ENCODE measurements at places on chromosomes 2 and 18.

DNA sequence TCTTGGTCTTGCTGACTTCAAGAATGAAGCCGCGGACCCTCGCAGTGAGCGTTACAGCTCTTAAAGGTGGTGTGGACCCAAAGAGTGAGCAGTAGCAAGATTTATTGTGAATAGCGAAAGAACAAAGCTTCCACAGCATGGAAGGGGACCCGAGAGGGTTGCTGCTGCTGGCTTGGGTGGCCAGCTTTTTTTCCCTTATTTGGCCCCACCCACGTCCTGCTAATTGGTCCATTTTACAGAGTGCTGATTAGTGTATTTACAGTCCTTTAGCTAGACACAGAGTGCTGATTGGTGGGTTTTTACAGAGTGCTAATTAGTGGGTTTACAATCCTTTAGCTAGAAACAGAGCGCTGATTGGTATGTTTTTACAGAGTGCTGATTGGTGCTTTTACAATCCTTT, 88.0 kb upstream of the LTBP1 start:
- DNase-seq = no peak

DNA sequence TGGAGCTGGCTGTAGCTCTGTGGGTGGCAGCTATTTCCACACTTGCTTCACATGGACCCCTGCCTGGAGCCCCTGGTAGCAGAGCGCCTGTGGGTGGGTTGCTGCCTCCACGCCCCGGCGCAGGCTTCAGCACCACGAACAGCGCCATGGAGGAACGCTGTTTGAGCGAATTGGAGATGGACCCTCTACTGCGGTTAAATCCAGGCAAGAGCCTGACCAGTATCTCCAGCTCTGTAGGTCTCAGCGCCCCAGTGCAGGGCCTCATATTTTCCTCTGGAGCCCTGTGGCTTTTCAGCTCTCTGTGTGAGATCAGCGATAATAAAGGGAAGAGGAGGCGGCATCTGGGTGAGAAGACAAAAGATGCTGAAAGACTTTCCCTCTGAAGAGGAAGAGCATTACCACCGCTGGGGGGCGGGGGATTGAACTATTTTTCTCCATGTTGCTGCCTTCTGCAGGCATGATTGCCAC, 12.0 kb downstream of the ONECUT2 start:
- DNase-seq = no peak

GRCh38 chr2:21700644-21701043, 576.9 kb downstream of the TDRD15 start:
- no peak for DNase-seq

- DNase-seq = no peak
Observed at GRCh38 chr2:69668598-69668997, 25.1 kb upstream of the AAK1 start.

- DNase-seq = no peak
Observed at GRCh38 chr2:108607706-108608301, 73.5 kb downstream of the LIMS1 start.

DNA sequence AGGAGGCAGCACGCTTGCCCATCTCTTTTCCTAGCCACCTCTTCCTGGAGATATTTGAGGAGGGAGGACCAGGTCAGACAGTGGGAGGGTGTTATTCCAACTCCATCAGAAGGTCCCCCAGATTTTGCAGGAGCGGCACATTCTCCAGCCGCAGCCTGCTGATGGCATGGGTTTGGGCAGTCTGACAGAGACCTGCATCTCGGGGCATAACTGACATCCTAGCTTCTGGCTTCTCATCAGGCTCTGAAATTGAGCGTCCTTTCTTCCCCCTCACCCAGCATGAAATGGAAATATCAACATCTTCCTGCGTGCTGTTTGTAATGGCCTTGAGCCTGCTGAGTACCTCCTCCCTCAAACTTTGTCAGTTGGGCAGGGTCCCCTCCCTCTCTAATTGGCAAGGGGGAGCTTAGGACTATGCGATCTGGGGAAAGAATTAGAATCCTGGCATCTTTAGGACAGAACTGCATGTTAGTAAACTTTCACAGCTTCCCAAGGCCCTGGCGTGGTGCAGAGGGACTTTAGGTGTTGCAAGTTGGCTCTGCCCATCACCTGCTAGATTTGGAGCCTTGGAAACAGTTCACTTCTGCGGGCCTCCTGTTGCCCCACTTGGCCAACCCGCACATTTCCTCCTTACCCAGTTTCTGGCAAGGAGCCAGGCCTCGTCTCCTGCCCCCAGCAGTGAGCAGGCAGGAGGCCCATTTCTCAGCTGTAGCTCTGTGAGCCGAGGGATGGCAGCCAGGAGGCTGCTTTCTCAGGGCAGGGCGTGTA, 2.2 kb downstream of the ITM2C start:
- no peak for DNase-seq

GRCh38 chr2:234679741-234680687, 183.1 kb upstream of the ARL4C start:
- no peak for DNase-seq

DNA sequence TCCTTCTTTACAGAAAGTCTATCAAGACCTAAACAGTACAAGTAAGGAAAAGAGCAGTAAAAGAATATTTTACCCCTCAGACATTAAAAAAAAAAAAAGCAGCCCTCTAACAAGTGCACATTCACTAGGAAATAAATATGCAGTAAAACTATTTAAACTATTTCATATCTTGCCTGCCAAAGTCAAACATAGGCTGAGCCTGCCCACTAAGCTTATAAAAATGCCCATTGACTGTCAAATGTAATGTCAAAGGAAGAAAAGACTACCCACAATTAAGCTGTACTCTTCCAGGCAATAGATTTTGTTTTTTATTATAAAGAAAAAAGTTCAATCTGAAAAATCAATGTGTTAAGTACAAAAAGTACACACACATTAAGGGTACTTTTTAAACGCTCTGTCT, 11.8 kb downstream of the ALS2 start:
- no peak for DNase-seq

DNA sequence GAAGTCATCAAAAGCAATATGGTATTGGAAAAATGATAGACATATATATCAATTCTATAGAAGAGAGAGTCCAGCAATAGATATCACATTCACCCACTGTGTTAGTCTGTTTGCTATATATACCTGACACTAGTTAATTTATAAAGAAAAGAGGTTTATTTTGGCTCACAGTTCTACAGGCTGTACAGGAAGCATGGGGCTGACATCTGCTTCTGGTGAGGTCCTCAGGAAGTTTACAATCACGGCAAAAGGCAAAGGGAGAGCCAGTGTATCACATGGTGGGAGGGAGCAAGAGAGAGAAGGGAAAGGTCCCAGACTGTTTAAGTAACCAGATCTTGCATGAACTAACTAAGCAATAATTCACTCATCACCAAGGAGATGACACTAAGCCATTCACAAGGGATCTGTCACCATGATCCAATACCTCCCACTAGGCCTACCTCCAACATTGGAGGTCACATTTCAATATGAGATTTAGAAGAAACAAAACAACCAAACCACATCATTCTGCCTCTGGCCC, 470.6 kb downstream of the METTL4 start:
- DNase-seq = no peak

- DNase-seq = no peak
Observed at GRCh38 chr2:138948070-138948539, 167.9 kb upstream of the NXPH2 start.

DNA sequence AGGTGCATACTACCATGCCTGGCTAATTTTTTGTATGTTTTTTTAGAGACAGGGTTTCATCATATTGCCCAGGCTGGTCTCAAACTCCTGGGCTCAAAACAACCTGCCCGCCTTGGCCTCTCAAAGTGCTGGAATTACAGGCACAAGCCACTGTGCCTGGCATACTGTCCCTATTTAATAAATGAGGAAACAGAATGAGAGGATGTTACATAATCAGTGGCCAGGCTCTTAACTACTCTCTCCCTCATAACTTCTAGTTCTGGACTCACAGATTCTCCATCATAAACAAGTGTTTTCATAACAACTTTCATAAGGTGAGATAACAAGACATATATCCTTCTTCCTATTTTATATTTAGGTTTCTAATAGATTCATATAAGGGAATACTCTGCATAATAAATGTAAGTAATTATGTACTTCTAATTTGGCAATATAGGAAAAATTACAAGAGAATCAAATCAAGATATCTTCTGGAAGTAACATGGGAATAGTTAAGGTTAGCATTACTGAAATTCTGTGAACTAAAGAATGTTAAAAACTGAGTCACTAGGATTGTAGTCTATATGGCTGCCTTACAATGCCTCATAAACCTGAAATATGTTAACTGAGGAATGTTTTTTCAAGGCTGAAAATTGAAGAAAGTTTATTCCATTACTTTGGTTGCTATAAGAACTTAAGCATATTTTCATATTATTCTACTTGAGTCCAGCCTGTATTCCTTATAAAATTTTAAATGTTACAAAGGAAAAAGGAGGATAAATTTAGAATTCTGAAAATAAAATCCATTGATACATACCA, 71.3 kb downstream of the SLC25A12 start:
- no peak for DNase-seq

- peak; percentile 26 for DNase-seq
Observed at GRCh38 chr2:26352892-26353291, 6.3 kb upstream of the ADGRF3 start.
